ENCODE measurements at places on chromosomes 4 and X. TPM values are rescaled to one million over a fixed set of nuclear protein-coding genes. Genes with fewer than 3 reads are reported as not detected.

- no peak for DNase-seq
These were observed 104.9 kb upstream of the PSAPL1 start for GRCh38 chr4:7539659-7540058.

- DNase-seq: no peak
These were observed 185.3 kb downstream of the CRLF2 start for GRCh38 chrX:1027133-1027532.

DNA sequence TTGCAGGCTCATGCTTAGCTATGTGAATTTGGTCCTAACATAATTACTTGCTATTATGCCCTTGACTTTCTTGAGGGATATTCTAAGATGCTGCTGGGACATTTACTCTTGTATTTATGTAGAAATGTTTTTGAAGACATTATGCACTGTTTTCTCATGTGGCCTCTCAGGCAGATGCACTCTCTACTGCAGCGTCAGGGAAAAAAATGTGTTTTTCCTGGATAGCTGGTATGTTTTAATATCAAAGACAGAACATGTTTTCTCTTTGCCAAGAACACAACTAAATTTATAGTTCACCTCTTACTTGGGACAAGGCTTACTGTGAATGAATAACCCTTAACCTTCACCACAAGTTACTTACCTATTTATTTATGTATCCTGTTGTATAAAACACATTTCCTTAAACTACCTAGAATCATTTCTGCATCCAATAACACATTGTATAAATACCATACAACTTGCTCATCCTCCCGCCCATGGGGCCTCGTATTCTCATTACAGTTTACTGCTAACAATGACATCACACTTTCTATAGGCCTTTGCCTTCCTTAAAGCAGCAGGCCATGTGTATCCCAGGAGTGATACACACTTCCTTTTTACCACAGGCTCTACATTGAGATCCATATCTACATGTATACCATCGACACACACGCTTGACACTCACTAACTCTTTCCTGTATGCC is 178.7 kb downstream of the SLIT2 start:
- DNase-seq: no peak

The HPSE gene
- total RNA-seq: 2.3 TPM

The TAF7L gene
- 0.70 TPM for total RNA-seq

The COX7B gene
- total RNA-seq: 281 TPM

GRCh38 chrX:19904778-19905367 is 17.5 kb upstream of the SH3KBP1 start:
- no peak for DNase-seq

The XG gene
- total RNA-seq: not detected

DNA sequence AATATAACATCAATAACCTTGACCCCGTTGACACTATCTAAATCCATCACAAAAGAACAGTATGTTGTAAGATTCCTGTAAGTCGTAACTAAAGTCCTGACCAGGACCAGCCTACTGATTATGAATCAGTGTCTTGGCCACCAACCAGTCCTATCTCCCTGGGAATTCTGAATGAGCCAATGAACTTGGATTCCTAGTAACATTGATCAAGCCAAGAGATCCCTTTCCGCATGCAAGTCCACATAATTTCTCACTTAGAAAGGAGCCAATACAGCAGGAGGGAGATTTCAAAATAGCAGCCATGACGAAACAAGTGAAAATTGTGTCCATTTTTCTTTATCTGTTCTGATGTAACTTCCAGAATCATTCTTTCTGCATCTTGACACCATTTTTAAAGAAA is 9.5 kb downstream of the XPNPEP2 start:
- DNase-seq: no peak

DNA sequence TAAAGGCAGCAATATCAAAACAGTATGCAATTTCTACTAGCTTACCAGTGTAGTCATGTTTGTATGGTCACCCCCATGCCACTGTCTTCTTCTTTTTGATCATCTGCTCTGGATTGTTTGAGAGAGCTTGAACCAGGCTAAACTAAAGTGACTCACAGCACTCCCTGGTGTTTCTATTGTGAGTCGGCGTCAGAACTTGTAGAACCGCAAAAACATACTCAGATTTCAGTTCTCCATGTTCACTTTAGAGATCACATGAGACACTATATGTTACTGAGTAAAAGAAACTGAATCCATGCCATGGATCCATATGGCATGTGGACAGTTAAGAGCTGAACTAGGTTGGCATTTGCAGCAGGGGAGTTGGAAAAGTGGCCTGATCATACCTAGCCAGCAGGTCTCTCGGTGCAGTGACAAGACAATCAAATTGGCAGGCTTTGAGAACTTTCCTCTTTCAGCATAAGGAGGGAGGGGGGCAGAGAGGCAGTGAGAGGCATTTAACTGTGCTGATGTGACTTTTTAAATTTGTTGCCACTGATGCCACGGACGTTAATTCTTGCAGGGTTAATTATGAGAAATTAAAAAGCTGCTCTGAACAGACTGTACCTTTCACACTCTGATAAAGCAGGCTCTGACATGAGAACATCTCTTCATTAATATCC is 88.4 kb downstream of the AFF2 start:
- no peak for DNase-seq

The SLC6A14 gene
- total RNA-seq: not detected

The RHOXF2 gene
- not detected for total RNA-seq

GRCh38 chr4:184801781-184802696 is 23.7 kb downstream of the ACSL1 start:
- DNase-seq: no peak

The PLAC8 gene
- 1.1 TPM for total RNA-seq

DNA sequence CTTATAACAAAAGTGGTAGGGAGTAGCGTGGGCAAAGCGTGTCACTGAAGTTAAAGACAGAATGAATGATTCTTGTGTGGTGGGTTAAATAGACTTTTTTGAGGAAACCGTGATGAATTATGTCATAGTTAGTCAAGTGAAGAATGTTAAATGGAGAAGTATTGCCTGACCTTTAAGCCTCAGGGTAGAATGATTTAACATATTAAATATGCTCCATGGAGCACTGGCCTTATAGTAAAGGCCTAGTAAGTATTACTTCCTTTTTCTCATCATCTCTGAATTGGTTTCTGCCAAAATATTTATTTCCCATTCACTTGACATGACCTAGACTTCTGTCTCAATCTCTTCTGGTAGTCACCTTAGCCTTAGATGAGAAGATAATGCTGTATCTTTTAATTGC is 23.7 kb downstream of the MAGEB1 start:
- no peak for DNase-seq

The RNF128 gene
- total RNA-seq: 6.0 TPM

DNA sequence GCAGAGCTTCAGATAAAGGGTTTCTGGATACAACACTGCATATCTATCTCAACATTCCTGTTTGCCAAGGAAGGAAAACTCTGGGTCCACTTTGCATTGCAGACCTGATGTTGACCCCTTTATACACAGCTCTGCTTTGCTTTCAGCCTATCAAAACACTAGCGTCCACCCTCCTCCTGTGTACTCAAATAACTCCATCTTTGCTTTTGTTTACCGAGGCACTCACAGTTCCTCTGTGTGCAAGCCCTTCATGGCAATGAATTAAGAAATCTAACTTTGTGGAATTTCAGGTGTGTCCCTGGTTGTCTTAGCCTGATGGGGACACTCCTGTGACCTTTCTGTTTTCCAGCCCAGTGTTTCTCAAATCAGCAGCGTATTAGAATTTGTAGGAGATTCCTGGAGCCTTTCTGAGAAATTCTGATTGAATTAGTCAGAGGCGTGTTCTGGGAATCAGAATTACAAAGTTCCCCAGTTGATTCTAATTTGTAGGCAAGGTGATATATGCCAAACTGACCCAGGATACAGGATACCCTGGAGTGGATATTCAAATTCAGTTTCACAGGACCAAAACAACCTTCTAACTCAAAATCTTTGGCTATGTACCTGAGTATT is 68.6 kb downstream of the DTHD1 start:
- no peak for DNase-seq

DNA sequence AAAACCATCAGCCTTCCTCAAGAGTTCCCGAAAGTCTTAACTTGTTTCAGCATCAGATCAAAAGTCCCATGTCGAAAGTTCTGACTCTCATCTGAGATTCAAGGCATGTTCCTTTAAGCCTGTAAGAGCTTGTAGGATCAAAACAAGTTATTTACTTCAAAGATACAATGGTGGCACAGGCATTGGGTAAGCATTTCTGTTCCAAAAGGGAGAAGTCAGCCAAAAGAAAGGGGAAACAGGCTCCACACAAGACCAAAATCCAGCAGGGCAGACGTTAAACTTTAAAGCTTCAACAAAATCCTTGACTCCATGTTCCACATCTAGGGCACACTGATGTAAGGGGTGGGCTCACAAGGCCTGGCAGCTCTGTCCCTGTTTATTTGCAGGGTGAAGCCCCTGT is 91.7 kb downstream of the FHDC1 start:
- DNase-seq: no peak

The OTUD5 gene
- total RNA-seq: 77.1 TPM

DNA sequence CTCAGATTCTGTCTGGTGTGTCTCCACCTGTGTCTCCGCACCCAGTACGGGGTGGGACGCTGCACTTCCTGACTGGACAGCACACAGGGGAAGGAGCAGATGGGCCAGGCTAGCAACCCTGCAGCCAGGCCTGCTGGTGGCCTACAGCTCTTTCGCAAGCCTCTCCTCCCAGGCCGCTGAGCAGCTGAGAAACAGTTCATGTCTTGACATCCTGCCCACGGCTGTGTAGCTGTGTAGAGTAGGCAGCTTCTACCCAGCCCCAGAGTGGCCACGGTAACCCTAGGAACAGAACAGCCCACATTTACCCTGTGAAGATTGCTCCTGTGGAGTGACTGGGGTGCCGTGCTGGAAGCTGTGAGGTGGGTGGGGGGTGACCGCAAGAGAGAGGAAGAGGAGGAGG is 38.9 kb downstream of the CCNQ start:
- no peak for DNase-seq

The F8A1 gene
- 24.4 TPM for total RNA-seq

DNA sequence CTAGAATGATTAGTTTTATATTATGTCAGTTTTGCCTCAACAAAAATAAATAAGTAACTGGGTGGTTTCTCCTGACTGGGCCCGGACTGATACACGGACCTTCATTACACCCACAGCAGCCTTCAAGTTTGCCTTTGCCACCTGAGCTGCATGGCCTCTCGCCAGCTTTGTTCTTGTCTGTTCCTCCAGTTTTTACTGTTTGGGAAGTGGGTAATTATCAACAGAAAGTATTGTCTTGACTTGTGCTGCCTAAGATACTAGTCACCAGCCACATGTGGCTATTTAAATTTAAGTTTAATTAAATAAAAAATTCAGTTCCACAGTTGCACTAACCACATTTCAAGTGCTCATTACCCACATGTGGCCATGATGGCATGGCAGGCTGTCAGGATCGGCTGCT is 74.7 kb upstream of the INTU start:
- no peak for DNase-seq

The ZFYVE28 gene
- total RNA-seq: 72.7 TPM

The POU3F4 gene
- 1.4 TPM for total RNA-seq

DNA sequence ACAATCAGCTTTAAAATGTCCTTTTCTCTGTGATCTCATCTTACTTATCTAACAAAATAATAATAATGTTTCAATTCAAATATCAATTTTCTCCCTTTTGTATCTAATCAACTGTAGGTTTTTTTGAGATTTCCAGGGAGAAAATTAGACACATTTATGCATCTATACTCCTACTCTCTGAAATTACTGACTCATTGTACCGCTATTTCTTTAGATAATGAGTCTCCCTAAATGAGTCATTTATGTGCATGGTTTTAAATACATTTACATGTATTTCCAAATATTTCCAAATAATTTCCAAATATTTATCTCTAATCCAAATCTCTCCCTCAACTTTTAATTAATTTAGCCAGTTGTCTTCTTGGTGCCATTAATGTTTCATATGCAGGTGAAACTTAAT is 621.0 kb downstream of the TECRL start:
- DNase-seq: no peak

The EMCN gene
- total RNA-seq: 6.4 TPM

The PDHA1 gene
- total RNA-seq: 153 TPM

DNA sequence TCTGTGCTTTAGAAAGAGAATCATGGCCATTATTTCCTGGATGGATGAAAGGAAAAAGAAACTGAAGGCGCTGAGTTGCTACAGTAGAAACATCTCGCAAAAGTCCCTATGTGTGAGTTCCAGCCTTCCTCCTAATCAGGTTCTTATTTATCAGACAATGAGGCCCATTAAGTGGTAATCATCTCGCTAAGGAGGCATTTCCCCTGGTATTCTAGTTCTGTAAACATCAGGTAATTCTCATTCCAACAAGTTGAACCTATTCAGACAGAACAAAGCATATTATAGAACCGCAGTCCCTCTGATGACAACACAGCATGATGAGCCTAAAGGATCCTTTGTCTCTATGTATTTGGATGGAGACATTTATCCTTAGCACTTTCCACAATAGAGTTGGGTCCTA is 205.7 kb upstream of the MAOA start:
- no peak for DNase-seq

- no peak for DNase-seq
These were observed 171.1 kb downstream of the LARP7 start for GRCh38 chr4:112808001-112808400.

The TRIM60 gene
- total RNA-seq: not detected

The CENPVL1 gene
- total RNA-seq: not detected

The NAP1L2 gene
- 93.5 TPM for total RNA-seq

- DNase-seq: no peak
These were observed 128.4 kb downstream of the KLHL34 start for GRCh38 chrX:21529771-21530170.

DNA sequence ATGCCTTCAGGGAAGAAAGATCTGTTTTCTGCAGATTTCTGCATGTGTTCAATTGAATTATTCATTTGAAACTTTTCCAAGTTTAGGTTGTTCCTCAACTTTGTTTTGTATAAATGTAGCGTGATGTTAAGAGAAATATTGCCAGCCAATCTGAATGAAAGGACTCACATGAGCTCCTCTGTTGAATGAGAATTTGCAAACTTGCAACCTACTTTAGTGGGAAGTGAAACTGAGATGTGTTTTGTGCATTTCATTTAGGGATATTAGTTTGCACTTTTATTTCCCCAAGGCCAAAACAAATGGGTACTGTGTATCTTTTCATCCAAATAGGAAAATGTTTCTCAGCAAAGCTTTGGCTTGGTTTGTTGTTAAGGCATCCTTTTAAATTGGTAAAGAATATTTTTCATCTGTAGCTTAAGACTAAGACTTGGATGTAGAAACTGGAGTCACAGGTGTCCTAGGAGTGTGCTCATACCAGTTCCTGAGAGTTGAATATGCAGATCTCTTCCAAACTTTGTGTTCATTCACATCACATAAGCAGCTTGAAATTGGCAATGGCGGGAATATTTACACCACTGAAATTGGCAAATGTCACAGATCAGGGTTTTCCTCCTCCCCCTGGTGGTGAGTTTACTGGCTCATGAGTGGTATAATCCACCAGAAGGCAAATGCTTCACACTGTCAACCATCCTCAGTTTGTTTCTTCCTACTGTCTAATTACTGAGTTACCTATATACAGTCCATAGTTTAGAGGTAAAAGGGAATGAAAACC is 193.6 kb upstream of the BANK1 start:
- DNase-seq: no peak

- no peak for DNase-seq
These were observed 29.9 kb upstream of the CPLX1 start for GRCh38 chr4:855880-856224.

Data from dorsolateral prefrontal cortex (tissue), 122 donors.